ENCODE measurements at places on chromosomes 6 and 20.

- DNase-seq: no peak
These were observed 238.5 kb downstream of the NFATC2 start for GRCh38 chr20:51303731-51304670.

DNA sequence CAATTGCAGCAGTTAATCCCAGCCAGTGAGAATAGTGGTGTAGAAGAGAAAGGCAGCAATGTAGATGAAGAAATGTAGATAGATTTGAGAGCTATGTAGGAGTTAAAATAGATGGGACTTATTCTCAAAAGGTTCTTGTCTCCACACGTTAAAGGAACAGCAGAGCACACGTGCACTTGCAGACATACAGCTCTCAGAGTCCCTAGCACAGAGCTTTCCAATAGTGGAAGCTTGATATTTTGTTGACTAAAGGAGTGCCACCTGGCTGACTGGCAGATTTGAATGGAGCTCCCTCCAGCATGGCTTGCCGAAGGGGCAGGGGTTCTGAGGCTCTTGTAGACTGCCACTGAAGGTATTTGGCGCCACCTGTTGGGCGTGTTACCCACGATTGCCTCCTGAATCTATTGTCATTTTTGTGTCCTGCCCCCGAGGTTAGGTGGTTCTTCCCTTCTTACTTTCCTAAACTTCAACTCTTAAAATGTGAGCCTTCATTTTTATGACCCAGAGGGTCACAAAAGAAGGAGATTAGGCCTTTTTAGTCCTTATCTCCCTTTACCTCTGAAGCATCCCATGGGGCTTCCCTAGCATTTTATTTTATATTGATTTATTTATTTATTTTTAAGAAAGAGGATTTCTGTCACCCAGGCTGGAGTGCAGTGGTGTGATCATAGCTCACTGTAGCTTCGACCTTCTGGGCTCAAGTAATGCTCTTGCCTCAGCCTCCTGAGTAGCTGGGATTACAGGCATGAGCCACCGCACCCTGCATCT is 16.4 kb downstream of the BRD2 start:
- peak; percentile 80 for DNase-seq

DNA sequence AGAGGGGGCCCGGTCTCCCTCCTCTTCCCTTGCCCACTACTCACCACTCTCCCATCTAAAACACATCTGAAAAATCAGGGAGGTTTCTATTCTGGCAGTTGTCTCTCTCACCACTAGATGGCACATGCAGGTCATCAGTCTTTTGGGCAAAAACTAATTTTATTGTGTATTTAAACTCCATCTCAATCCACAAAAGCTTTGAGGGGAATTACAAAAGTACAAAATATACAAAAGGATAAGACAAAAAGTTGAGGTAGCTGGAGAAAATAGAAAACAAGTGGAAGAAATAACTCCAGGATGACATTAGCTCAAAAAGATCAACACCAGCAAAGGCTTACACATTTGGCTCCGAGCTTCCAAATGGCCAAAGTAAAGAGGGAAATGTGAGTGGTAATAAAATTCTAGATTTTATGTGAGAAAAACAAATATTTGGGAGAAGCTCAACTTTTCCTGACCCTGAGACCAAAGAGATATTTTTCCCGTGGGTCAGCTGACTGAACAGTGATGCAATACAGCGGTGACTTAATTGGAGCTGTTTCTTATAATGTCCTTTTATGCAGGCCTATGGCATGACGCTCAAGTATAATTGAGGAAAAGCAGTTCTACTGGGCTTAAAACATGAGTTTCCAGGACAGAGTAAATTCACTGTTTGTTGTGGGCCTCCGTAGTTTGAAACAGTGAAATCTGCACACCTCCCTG is 79.8 kb upstream of the CHD6 start:
- no peak for DNase-seq

GRCh38 chr20:53652859-53653517 is 59.3 kb upstream of the ZNF217 start:
- DNase-seq: no peak

DNA sequence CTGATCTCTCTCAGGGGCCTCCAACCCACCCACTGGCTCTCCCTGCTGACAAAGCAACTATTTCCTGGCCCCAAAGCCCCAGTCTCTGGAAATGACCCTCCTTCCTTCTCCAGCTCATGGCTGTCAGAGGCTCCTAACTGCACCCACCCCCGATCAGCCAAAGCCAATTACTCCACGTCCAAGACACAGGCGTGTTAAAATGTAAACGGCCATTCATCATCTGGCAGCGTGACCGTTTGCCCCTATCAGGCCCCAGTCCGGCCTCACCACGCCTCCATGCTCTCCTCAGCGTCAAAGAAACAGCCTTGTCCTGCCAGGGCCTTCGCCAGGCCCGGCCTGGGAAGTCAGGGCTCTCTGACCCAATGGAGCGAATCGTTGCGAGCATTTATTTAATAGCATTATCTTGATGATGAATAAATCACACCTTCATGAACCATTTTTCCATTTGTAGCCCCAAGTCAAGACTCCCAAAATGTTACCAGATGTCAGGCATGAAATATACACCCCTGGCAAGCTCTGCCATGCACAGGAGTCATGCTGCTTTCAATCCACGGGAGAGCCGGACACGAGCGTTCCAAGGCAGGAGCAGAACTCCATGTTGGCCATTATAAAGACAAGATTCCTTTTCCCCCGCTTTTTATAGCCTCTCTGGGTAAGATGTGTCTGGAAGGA is 17.7 kb downstream of the RIPOR3 start:
- no peak for DNase-seq

DNA sequence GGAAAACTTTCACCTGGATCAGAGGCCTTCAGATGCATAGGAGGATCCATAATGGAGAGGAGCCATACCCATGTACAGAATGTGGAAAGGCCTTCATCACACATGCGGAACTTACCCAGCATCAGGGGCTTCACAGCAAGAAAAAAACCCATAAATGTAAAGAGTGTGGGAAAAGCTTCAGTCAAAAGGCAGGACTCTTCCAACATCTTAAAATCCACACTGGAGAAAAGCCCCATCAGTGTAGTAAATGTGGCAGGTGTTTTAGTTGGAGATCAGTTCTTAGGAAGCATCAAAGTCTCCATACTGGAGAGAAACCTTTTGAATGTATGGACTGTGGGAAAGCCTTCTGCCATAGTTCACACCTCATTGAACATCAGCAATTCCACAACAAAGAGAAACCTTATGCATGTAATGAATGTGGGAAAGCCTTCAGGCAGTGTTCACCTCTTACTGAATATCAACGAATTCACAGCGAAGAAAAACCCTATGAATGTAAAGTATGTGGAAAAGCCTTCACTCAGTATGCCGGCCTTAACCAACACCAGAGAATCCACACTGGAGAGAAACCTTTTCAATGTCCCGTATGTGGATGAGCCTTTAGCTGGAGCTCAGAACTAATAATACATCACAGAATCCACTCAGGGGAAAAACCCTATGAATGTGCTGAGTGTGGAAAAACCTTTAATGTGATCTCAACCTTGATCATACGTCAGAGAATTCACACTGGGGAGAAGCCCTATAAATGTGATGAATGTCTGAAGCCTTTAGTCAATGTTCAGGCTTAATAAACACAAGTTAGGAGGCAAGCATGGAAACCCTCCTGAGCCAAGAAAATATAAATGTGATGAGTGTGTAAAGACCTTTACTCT is 36.7 kb upstream of the ZSCAN9 start:
- no peak for DNase-seq

- no peak for DNase-seq
These were observed 15.1 kb upstream of the LAMP5 start for GRCh38 chr20:9499126-9499899.

- DNase-seq: no peak
These were observed 95.1 kb downstream of the LIN28B start for GRCh38 chr6:105051941-105052471.

- no peak for DNase-seq
These were observed 39.9 kb downstream of the BMP6 start for GRCh38 chr6:7765575-7766325.
